ENCODE measurements at places on chromosomes 1 and 21.

DNA sequence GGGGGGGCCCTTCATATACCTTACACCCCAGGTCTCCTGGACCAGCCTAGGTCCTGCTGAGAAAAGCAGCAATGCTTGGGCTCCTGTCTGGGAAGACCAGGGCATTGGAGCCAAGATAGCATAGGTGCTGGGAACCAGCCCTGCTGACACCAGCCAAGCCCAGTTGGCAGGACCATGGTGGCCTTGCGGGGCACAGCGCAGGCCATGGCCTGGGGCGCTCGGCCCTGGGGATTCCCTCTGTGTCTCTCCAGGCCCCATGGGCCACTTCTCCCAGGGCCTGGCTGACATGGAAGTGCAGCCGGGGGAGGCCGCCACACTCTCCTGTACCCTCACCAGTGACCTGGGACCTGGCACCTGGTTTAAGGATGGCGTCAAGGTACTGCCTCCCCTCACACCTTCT lies 23.3 kb downstream of the IGFN1 start:
- no peak for DNase-seq

DNA sequence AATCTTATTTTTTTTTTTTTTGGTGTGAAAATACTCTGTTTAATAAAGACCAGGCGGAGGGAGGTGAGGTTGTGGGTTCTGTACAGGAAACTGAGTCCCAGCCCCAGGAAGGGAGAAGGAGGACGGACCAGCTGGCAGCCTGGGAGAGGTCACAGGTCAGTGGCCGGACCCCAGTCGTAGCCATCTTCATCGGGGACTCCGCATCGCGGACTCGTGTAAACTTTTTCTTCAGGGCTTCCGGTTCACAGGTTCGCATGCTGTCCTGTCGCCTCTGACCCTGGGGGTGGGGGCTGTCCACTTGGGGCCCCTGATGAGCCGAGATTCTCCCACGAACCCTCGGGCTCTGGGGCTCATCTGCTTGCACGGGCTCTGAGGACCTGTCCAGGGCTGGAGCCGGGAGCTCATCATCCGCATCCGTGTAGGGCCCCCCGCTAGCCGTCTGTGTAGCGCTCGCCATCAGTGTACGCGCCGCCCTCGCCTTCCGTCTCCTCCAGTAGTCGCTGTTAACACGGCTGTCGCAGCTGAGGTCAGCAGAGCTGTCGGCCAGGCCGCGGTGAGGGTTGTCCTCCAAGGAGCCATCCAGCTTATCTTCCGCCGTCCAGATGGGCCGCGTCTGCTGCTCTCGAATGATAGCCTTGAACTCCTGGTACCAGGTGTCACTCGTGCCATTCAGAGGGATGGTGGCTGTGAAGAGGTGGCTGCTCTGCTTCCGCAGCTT lies 975.7 kb upstream of the PRMT6 start:
- DNase-seq = no peak

GRCh38 chr1:180842491-180843275 lies 70.0 kb upstream of the KIAA1614 start:
- no peak for DNase-seq

- DNase-seq = no peak
Observed at GRCh38 chr1:21689661-21690372, 20.7 kb upstream of the RAP1GAP start.

DNA sequence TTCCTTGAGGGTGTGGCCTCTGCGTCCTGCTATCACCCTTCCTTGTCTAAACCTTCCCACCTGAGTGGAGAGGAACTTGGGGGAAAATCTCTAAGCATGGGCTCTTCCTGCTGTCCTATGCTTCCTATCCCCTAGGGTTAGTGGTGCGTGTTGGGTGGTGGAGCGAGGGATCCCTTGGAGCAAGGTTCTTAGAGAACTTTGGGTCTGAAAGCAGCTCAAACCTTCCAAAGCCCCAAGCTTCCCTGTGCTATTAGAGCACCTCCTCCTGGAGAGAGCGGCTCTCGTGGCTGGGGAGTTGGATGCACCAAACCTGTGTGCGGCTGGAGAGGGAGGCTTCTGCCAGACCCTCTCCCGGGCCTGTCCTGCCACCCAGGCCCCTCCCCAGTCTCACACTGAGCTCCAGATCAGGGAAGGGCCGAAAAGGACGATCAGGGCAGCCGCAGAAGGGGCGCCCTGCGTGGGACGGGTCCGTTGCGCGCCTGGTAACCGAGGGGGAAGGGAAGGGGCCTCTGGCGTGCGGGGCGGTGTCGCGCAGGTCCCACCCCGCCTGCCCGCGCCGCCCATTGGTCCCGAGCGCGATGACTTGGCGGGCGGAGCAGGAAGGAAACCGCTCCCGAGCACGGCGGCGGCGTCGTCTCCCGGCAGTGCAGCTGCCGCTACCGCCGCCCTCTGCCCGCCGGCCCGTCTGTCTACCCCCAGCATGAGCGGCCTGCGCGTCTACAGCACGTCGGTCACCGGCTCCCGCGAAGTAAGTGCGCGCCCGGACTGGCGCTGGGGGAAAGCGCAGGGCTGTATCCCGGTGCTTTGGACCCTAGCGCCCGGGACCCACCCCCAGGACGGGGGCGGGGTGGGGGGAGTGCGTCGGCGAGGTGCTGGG lies at the start of gene SH3BGRL3:
SH3BGRL3 (plus strand) TSS at position 631 of the 877 bp plus-strand sequence; CDS start at position 701, 70 bp downstream.
- DNase-seq = peak; percentile 77

GRCh38 chr1:41610361-41610760 lies 125.9 kb upstream of the EDN2 start:
- DNase-seq = no peak

- no peak for DNase-seq
Observed at GRCh38 chr1:74245168-74245772, 10.1 kb downstream of the TNNI3K start.

DNA sequence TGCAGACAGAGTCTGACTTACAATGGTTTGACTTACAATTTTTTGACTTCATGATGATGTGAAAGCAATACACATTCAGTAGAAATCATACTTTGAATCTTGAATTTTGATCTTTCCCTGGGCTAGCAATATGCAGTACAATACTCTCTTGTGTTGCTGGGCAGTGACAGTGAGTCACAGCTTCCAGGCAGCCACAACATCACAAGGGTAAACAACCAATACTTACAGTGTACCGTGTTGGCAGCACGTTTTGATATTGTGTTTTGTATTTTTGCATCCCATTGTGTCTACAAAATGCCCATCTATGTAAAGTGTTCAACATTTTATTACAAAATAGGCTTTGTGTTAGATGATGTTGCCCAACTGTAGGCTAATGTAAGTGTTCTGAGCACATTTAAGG lies 150.9 kb downstream of the NTMT2 start:
- no peak for DNase-seq

- DNase-seq = no peak
Observed at GRCh38 chr1:43902058-43902831, 31.4 kb upstream of the ARTN start.

DNA sequence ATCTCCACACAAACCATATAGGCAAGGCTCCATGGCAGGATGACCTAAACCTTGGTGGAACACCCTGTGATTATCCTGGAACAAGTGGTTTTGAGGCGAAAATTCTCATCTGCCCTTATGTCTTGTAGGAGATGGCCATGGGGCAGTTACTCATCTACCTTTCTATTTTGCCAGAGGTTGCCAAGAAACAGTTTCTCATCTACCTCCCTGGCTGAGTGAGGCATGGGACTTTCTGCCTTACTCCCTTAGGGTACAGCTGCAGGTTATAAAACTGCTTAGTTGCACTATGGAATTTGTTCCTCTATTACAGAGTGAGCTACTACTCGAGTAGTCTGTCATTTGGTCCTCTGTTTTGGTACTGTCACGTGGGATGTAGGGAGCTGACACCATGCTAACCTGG lies 31.3 kb upstream of the GUCA2A start:
- DNase-seq = no peak

GRCh38 chr1:21503706-21504377 lies 5.4 kb upstream of the ALPL start:
- DNase-seq = no peak

GRCh38 chr1:236806634-236807033 lies 11.5 kb downstream of the MTR start:
- DNase-seq = no peak

- DNase-seq = no peak
Observed at GRCh38 chr1:226401355-226402303, 6.3 kb downstream of the PARP1 start.

DNA sequence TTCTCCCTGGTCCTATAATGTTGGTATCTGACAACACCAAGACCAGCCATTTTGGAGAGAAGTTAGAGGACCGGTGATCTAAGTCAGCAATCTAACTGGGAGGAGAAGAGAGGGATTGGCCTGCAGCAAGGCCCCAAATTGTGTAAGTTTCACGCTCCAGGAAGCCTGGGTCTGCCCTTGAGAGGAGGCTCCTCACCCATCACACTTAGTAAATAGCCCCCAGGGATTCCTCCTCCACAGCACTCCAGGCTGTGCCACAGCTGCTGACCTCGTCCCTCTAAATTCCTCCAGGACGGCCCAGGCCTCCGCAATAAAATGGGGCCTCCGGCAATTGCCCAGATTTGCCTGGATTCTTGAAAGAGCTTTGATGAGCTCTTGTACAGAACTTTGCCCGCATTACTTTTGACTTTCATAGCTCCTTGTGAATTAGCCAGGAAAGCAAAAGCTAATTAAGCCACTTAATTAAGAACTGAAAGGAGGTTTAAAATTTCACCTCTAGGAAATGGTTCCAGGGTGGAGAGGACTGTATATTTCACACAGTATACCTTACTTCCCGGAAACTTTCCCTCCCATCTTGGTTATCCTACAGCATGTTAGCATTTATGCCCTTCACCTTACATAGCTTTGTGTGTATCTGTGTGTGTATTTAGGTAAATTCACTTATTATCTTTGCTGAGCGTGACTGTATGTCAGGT lies 90.5 kb downstream of the LAMC2 start:
- no peak for DNase-seq

DNA sequence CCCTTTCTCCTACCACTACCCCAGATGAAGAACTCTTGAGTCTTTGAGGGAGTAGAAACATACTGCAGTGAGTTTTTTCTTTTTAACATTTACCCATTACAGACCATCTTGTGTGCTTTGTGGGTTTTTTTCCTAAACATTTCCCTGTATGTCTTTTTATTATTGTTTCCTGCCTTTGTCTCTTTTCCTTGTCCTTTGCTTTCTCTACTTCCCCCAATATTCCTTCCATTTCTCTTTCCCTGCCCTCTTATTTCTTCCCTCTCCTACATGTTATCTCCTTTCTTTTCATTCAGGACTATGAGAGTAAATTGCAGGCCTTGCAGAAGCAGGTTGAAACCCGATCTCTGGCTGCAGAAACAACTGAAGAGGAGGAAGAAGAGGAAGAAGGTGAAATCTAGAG lies 79.1 kb upstream of the PGD start:
- DNase-seq = no peak

DNA sequence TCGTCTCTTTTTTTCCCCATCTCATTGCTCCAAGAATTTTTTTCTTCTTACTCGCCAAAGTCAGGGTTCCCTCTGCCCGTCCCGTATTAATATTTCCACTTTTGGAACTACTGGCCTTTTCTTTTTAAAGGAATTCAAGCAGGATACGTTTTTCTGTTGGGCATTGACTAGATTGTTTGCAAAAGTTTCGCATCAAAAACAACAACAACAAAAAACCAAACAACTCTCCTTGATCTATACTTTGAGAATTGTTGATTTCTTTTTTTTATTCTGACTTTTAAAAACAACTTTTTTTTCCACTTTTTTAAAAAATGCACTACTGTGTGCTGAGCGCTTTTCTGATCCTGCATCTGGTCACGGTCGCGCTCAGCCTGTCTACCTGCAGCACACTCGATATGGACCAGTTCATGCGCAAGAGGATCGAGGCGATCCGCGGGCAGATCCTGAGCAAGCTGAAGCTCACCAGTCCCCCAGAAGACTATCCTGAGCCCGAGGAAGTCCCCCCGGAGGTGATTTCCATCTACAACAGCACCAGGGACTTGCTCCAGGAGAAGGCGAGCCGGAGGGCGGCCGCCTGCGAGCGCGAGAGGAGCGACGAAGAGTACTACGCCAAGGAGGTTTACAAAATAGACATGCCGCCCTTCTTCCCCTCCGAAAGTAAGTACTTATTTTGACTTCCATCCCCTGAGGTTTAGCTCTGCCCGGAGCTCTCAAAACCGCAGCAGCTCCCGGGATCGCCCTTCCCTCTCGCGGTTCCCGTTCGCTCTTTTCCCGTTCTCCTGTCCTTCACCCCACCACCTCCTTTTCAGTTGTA lies 1.5 kb downstream of the TGFB2 start:
- DNase-seq = no peak

Data from stimulated activated CD4-positive, alpha-beta T cell treated with anti-CD3 and anti-CD28 coated beads, Interleukin-2, amount 100 ng/mL, for 4 hours (primary cell).